ENCODE measurements at places on chromosomes 7 and 10.

GRCh38 chr7:5302577-5302976, 19.8 kb downstream of the SLC29A4 start:
- DNase-seq = no peak

GRCh38 chr10:132808383-132809231, 22.7 kb upstream of the NKX6-2 start:
- no peak for DNase-seq

DNA sequence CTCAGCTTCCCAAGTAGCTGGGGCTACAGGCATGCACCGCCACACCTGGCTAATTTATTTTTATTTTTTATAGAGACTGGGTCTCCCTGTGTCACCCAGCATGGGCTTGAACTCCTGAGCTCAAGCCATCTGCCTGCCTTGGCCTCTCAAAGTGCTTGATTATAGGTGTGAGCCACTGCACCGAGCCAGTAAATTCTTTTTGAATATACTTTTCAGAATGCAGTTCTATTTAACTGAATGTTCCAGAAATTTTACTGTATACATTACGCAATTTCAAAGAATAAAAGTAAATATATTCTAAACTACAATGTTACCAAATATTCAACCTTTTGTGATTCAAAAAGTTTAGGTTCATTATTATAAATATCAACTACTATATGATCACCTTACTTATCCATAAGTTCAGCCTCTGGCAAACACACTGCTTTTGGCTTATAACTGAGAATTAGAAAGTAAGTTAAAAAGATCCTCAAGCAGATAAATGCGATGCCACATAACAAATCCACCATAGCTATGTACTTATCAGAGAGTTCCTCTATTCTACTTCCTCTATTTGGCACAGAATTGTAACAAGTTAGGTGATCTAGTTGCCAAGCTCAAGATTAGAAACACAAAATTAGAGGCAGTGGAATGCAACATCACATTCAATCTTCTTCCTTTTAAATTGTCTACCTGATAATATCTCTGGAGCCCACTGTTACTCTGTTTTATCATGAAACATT, 118.2 kb downstream of the ANK3 start:
- DNase-seq = no peak

DNA sequence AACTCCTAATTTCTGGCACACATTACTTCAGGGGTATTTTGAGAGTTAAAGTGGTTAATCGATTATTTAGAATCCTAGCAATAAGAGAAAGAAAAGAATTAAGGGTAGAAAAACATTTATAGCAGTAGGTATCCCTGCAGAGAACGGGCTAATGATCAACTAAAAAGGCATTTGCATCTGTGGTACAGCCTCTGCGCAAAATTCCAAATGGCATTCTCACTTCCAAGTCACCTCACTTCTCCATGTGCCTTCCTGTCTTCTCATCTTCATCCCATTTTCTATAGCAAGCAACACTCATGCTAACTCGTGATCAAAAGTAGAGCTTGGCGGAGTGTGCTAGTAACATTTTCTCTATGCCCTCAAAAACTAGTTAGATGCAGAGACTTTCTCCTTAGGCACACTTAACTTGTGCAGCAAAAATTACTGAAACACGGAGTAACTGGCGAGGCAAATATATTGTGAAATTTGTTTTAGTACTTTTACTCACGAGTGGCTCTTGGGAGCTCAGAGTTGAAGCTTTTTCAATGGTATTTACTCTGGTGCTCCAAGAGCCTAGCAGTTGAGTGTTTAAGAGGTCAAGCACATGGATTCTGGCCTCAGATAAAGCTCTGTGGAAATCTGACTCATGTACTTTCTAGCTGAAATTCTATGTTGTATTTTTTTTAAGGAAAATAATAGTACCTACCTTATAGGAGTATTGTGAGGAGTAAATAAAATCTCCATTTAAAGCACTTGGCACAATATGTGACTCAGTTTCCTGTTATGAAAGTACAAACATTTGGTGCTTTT, 65.1 kb downstream of the MET start:
- no peak for DNase-seq

DNA sequence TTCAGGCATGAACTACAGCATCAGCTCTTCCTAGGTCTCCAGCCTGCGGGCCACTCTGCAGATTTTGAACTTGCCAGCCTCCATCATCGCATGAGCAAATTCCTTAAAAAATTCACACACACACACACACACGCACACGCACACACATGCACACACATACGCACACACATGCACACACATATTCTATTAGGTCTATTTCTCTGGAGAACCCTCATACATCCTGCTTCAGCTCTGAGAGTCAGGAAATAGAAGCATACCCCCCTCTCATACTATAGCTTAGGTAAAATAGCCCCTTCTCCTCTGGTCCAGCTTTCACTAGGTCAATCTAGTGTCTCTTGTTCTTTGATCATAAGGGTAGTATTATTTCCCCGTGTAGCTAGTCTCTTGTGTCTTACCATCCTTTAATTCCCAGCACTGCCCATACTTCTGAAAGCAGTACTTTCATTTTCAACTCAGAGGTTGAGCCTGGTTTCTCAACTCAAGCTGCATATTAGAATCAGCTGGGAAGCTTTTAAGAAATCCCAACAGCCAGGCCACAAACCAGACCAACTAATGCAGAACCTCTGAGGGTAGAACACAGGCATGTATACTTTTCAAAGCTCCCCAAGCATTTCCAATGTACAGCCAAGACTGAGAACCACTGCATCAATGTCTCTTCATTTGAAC, 30.9 kb upstream of the ITGB8 start:
- DNase-seq = no peak

DNA sequence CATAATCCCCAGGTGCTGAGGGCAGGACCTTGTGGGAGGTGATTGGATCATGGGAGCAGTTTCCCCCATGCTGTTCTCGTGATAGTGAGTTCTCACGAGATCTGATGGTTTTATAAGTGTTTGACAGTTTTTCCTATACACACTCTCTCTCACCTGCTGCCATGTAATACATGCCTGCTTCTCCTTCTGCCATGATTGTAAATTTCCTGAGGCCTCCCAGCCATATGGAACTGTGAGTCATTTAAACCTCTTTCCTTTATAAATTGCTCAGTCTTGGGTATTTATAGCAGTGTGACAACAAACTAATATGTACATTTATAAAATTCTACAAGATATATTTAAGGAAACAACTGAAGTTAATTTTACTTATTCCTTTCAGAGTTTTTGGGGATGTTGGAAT, 170.8 kb upstream of the BET1 start:
- no peak for DNase-seq

DNA sequence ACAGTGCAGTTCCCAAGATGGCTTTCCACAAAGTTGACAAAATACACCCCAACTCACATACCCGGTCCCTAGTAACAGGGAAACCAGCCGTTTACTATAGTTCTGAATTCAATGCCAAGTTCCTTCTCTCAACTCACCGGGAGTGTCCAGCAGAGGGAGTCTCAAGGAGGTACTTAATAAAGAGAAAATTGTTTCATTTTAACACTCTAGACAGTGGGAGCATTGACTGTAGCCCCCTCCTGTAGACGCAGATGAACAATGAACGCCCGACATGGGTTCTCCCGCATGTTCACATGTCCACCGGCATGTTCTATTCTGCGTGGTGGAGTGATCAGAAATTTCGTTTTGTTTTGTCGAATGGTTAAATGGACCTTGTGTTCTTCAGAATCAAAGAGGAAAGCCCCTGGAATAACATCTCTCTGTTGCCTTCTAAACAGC, 1.9 kb downstream of the HIPK2 start:
- DNase-seq = peak; percentile 65

GRCh38 chr7:26663874-26664273, 200.5 kb downstream of the SKAP2 start:
- no peak for DNase-seq

DNA sequence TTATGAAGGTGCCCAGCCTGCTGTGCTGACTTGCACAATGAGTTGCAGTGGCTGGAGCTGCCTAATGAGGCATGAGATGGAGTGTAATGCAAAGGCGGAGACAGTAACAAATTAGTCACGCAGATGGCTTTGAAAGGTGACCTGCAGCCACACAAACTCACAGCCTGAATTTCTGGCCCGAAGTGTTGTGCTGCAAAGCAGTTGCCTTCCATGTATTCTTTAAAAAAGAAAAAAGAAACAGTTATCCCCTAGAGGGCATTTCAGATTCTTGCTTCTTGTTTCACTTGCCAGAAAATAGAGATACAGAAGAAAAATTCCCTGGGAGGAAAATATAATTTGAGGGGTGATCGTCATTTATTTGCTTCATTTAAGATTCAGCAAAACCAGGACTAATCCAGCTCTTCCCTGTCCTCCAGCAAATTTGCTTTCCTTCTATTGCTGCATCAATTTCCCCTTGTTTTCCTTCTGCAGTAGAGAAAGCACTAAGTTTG, 239.9 kb downstream of the ADRA2A start:
- no peak for DNase-seq

- no peak for DNase-seq
Observed at GRCh38 chr7:93219868-93220267, 6.4 kb downstream of the HEPACAM2 start.

DNA sequence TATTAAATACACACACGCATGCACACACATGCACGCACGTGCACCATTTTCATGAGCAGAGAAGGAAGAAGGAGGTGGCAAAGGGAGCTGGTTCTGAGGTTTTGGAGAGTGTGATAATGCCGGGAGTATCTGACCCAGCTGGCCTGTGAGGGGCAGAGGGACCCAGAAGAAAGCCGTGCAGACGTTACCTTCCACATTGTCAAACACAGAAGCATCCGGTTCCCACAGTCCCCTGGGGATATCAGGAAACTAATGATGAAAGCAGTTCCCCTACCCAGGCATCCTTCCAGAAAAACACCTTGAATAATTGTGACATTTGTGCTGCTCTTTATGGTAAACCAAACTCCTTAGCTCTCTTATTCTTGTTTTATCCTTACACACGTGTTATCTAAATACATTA, 85.7 kb upstream of the FAM180A start:
- DNase-seq = no peak

GRCh38 chr10:6148251-6148701, 54.5 kb upstream of the PFKFB3 start:
- no peak for DNase-seq

DNA sequence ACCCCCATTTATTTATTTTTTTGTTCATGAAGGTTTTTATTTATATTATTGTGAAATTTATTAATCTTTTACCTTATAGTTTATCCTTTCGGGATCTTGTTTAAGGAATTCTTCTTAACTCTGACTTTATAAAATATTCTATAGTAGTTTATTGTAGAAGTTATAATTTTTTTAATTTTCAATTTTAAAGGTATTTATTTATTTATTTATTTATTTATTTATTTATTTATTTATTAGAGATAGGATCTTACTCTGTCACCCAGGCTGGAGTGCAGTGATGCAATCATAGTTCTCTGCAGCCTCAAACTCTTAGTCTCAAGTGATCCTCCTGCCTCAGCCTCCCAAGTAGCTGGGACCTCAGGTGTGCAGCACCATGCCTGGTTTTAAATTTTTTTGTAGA, 56.0 kb downstream of the NRF1 start:
- no peak for DNase-seq

DNA sequence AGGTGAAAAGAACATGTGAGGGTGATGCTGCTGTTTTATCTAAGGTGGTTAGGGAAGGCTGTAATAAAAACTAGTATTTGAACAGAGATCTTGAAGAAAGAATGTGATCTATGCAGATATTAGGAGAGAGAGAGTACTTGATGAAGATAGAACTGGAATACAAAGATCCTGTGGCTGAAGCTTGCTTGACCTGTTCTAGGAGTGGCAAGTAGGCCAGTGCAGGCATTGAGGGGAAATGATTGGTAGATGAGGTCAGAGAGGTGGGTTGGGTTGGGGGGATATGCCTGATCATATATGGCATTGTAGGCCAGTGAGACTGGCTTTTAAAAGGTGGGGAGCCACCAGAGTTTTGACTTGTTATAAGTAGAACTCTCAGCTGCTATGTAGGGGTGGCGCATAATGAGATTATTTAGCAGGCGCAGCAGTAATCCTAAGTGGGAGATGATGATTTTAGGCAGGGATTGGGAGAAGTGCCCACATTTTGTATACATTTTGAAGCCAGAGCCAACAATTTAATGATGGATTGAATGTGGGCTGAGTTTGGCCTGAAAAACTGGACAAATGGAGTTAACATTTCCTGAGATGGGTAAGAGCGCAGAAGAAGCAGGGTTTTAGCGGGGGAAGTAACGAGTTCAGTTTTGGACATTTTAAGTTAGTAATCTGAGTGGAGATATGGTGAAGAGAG, 8.2 kb downstream of the CCSER2 start:
- DNase-seq = no peak

- DNase-seq = no peak
Observed at GRCh38 chr10:26508016-26508415, 69.9 kb downstream of the APBB1IP start.

GRCh38 chr7:111093496-111093895, 2.6 kb downstream of the LRRN3 start:
- no peak for DNase-seq

DNA sequence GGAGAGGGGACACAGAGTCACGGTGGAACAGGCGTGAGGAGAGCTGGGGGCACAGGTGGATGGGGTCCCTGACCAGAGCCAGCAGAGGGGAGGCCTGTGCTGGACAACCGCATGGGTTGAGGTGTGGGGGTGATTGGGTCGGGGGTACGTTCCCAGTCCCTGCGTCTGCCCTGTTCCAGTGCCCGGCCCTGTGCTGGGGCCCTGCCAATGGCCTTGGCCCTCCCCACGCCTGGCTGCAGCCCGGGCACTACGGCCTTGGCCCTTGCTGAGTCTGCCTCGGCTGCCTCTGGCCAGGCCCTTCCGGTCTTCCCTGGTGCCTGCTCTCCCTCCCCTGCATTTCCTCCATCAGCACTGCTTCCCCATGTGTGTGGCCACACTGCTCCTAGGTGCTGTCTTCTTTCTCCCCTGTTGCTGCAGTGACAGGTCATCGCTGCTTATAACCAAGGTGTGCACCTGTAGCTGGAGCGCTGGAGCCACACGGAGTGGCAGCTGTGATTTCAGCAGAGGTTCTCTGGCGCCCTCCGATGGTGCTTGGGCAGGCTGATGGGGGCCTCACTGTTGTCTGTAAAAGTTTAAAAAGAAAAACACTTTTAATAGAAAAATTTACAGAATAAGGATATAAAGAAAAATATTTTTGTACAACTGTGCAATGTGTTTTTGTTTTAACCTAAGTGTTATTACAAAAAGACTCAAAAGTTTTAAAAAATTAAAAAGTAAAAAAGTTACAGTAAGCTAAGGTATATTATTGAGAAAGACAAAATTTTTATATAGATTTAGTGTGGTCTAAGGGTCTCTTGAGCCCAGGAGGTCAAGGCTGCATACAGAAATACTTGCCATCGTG, 45.2 kb upstream of the BHLHA15 start:
- DNase-seq = peak; percentile 82

GRCh38 chr10:43853369-43853768, 204.7 kb upstream of the ZNF32 start:
- no peak for DNase-seq

GRCh38 chr7:120272701-120273475, at the start of gene KCND2:
TSS of gene KCND2 (plus strand) at chr7:120273175.
- no peak for DNase-seq
